ENCODE measurements at places on chromosomes 7 and 10.

GRCh38 chr7:38834357-38834756 lies 74.6 kb downstream of the VPS41 start:
- DNase-seq: no peak

- DNase-seq: no peak
Observed at GRCh38 chr10:30057421-30057841, 2.0 kb downstream of the JCAD start.

DNA sequence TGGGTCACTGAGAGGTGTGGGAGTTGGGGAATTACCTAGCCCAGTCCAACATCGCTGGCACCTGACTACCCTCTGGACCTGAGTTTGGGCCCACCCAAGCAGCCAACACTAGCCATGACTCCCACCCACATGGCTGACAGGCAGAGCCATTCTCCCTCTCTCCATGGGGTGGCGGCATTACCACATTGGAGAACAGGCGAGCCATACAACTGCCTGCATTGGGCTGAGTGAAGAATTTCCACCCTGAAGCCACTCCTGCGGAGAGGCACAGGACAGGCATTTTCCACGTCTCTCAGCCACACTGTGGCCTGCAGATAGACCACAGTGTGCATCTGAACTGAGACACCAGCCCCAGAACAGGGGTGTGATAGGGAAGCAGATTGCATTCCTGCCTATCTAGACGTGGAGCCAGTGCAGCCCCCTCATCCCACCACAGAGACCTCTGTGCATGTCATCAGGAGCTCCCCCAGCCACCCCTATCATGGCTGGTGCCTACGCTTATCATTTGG lies 58.2 kb upstream of the ANTXRL start:
- DNase-seq: peak; percentile 55

DNA sequence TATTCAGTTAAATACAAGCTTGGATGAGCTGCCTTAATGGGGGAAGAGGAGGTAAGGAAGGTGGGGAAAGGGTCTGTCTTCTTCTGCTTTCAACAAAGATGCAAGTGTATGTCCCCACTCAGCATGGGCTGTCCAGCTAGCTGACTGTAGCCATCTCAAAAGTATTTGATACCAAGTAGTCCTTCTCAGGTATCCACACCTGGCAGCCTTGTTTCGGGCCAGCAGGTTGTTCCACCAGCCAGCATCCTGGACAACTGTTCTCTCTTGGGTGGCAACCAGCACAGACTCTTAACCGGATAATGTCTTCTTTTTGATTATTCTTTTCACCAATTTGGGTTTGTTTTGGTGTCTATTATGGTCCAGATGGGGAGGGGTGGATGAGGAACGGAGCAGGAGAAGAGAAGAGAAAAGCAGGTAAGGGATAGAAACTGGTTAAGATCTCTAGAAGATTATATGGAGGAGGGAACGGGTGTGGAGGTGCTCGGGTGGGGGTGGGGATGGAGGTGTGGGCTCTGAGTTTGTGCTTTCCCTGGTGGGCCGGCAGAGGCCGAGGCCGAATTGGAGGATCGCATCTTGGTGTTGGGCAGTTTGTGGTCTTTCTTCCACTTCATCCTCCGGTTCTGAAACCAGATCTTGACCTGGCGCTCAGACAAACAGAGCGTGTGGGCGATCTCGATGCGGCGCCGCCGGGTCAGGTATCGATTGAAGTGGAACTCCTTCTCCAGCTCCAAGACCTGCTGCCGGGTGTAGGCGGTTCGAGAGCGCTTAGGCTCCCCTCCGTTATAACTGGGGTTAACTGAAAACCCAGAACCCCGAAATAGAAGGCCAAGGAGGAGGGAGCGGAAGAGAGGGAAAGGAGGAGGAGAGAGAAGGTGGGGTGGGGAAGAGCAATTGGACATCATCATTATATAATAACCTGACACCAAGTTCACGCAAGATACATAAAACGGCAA lies 1.5 kb downstream of the HOXA4 start:
- no peak for DNase-seq

GRCh38 chr10:14688606-14689005 lies 86.1 kb downstream of the FAM107B start:
- no peak for DNase-seq

DNA sequence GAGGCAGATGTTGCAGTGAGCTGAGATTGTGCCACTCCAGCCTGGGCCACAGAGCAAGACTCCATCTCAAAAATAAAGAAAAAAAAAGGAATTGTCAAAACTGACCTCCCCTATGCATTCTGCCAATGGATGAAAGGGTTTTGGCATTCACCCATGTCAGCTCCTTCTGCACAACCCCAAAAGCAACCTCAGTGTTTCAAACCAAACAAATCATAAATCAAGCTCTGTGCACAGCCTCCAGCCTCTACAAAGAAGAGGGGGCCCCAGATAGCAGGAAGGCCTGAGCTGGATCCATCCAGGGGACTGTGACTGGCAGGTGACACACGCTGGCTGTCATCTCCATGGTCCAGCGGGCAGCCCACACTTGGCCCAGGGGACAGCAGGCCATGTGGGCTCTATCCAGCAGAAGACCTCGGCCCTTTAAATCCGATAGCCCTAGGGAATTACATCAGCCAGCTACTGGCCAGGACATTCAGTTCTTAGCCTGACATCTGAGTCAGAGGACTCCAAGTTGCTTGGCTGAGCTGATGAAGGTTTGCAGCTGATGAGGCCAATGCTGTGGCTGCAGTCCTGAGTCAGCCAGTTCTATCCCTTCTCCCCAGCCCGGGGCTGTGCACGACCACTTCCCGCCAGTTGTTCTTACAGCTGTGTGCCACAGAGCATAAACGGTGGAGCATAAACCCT lies 52.0 kb upstream of the FIGNL1 start:
- DNase-seq: no peak

GRCh38 chr10:77622889-77623291 lies 14.7 kb downstream of the KCNMA1 start:
- DNase-seq: no peak

DNA sequence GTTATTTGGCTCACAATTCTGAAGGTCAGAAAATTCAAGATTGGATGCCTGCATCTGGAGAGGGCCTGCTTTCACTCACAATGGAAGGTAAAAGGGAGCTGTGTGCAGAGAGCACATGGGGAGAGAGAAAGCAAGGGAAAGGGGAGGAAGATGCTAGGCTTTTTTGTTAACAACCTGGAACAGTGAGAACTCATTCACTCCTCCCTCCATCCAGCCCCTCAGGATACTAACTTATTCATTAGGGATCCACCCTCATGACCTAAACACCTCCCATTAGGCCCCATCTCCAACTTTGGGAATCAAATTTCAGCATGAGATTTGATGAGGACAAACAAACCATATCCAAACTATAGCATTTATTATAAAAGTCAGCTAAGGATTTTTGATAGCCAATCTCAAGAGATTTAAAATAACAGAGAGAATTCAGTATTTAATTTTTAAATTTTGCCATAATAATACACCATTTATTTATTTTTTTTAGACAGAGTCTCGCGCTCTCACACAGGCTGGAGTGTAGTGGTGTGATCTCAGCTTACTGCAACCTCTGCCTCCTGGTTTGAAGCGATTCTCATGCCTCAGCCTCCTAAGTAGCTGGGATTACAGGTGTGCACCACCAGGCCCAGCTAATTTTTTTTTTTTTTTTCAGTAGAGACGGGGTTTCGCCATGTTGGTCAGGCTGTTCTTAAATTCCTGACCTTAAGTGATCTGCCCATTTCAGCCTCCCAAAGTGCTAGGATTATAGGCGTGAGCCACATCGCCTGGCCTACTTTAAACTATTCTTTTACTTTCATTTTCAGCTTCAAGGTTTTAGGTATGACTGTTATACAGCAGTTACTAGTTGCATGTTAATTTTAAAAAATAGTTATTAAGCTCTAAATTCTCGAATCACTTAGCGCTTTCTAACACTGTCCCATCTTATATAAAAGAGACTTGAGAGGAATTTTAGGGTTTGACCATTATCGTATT lies 20.3 kb upstream of the ETV1 start:
- DNase-seq: no peak

DNA sequence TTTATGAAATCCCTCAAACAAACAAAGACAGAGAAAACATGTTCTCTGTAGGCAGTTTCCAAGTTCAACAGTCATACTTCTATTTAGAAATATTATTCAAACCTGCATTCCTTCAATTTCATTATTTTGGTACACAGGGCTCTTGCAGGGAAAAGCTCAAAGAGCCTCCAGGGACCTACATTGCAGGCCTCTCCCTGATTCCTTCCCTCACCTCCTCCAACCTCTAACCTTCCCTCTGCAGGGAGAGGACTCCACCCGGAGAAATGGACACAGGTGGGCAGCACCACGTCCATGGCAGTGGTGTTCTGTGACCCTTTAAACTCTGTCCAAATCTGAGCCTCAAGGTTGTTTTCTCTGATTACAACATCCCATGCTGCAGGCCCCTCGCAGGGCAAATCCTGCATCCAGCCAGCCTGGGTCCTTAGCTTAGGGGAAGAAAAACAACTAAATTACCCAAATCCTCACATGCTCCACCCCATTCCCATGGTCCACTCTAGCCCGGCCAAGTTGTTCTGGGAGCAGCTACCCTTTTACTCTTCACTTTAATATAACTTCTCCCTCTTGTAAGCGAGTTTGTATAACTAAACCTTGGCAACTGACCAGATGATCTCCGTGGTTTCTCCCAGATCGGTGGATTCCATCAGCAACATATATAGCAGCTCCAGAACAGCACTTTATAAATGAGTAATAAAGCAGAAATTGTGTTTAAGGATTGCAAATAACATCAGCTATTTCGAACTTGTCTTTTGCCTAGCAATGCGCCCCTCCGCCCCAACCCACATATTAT lies 129.8 kb downstream of the CUBN start:
- DNase-seq: no peak
